Bronchial epithelial cell (primary cell): ENCODE measurements at places on chromosomes 2 and 18. TPM values are rescaled to one million over a fixed set of nuclear protein-coding genes. Genes with fewer than 3 reads are reported as not detected.

The CYP27A1 gene
- total RNA-seq: 0.13 and 0.26 TPM in 2 replicates

The C1GALT1C1L gene
- not detected in 2 replicates for total RNA-seq

The NEB gene
- total RNA-seq: 0.26 and 0.90 TPM in 2 replicates

The SLC16A14 gene
- 2.4 and 5.4 TPM in 2 replicates for total RNA-seq

The OTX1 gene
- 0.79 and 1.5 TPM in 2 replicates for total RNA-seq

The TRIM43 gene
- under 0.01 TPM in 1 of 2 replicates, not detected in the other for total RNA-seq

The METTL5 gene
- 61.7 and 74.0 TPM in 2 replicates for total RNA-seq

The TEKT4 gene
- total RNA-seq: not detected in 2 replicates

The UGT1A10 gene
- not detected in 2 replicates for total RNA-seq

The LBX2 gene
- 0.53 and 0.77 TPM in 2 replicates for total RNA-seq

The GPR55 gene
- not detected in 2 replicates for total RNA-seq

The PSMA8 gene
- total RNA-seq: not detected in 2 replicates

The CASP8 gene
- 20.9 and 27.6 TPM in 2 replicates for total RNA-seq

The LINC00305 gene
- total RNA-seq: not detected in 2 replicates

The KANSL1L gene
- 8.7 and 10.2 TPM in 2 replicates for total RNA-seq

The PLEKHH2 gene
- total RNA-seq: 1.8 and 4.5 TPM in 2 replicates

The SOWAHC gene
- total RNA-seq: 48.4 and 63.5 TPM in 2 replicates

The IL18RAP gene
- not detected in 2 replicates for total RNA-seq

The SERPINB3 gene
- 22.4 and 165 TPM in 2 replicates for total RNA-seq

The PRKCE gene
- total RNA-seq: 6.3 and 10.9 TPM in 2 replicates

The HRH4 gene
- total RNA-seq: under 0.01 and 0.13 TPM in 2 replicates

The ACVR2A gene
- 9.3 and 10.0 TPM in 2 replicates for total RNA-seq

The SMYD5 gene
- 11.1 and 18.4 TPM in 2 replicates for total RNA-seq

The NOSTRIN gene
- total RNA-seq: 0.26 and 0.64 TPM in 2 replicates

The CHRNA1 gene
- not detected in 2 replicates for total RNA-seq

The KATNAL2 gene
- under 0.01 and 0.77 TPM in 2 replicates for total RNA-seq

The SCYGR4 gene
- not detected in 2 replicates for total RNA-seq

The DCC gene
- total RNA-seq: not detected in 2 replicates

The CMPK2 gene
- total RNA-seq: under 0.01 and 0.26 TPM in 2 replicates

The CNNM4 gene
- 3.4 and 5.5 TPM in 2 replicates for total RNA-seq

The DSG2 gene
- total RNA-seq: 91.5 and 110 TPM in 2 replicates

The GRB14 gene
- 0.77 and 1.8 TPM in 2 replicates for total RNA-seq

The CRYBA2 gene
- total RNA-seq: not detected in 2 replicates

The ELP2 gene
- 72.9 and 89.4 TPM in 2 replicates for total RNA-seq

The NEU4 gene
- not detected in 2 replicates for total RNA-seq

The SFT2D3 gene
- 3.2 and 5.0 TPM in 2 replicates for total RNA-seq

The EDAR gene
- total RNA-seq: under 0.01 and 0.90 TPM in 2 replicates

The CYS1 gene
- 0.26 TPM in 2 replicates for total RNA-seq

The CTIF gene
- 15.0 and 16.1 TPM in 2 replicates for total RNA-seq

The PJVK gene
- 1.2 and 2.4 TPM in 2 replicates for total RNA-seq

The ING5 gene
- 19.7 and 27.1 TPM in 2 replicates for total RNA-seq

The QPCT gene
- total RNA-seq: 6.1 and 7.6 TPM in 2 replicates

The PXDN gene
- 29.2 and 34.0 TPM in 2 replicates for total RNA-seq

The KCTD1 gene
- 16.6 and 21.1 TPM in 2 replicates for total RNA-seq
